ENCODE measurements at places on chromosomes 3 and 15. TPM values are rescaled to one million over a fixed set of nuclear protein-coding genes. Genes with fewer than 3 reads are reported as not detected.

DNA sequence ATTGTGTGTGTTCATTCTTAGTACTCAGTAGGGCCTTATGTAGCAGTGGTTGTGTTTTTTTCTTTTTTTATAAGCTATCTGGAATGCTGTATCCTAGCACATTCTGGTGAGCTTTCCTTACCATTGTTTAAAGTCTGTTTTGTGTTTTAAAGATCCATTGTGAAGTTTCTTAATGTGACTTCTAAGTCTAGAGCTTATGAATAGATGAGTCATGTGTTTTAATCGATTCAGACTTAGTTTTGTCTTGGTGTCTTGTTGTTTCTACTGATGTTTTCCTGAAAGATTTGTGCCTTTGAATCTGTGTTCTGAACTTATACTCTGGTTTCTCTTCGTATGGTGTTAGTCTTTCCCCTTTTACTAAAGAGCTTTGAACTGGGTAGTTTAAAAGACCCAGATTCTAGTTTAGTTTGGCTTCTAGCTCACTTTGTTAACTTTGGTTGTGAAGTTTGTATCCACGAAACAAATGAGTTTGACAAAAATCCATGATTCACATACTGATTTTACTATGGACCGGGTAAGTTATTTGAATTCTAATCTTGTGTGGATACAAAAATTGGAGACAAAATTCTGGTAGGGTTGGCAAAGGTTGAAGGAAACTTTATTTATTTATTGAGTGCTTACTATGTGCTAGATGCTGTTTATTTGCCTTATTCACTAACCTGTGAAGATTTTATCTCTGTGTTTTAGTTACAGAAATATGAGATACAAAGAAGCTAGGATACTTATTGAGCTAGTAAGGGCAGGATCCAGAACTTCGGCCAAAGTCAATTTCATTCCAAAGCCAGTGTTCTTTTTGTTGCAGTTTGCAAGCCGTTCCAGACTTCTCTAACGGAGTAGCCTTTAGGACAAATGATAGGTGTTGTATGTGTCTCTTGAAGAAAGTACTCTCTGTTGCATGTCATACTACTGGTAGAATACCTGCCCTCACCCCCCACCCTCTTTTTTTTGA, 24.8 kb downstream of the AKAP13 start:
- DNase-seq: no peak

GRCh38 chr3:158217992-158218391, 108.1 kb downstream of the RSRC1 start:
- no peak for DNase-seq

DNA sequence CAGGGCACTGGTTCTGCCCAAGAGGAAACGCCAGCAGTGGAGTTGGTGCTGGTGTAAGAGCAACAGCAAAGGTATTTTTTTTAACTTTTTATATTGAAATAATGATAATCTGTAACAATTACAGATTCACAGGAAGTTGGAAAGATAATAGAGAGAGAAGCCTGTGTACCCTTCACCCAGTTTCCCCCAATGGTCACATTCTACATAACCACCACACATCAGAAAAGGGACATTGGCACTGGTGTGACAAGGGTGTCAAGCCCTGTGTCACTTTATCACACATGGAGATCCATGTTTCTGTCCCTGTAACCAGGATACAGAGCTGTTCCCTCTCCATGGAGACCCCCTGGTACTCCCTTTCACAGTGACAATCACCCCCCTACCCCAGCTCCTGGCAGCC, 9.1 kb upstream of the PLXNA1 start:
- no peak for DNase-seq

GRCh38 chr3:123778991-123779622, 105.0 kb downstream of the MYLK start:
- no peak for DNase-seq

GRCh38 chr15:40927495-40927872, 1.7 kb upstream of the DLL4 start:
- DNase-seq: no peak

GRCh38 chr15:26759986-26760385, 12.9 kb downstream of the GABRB3 start:
- no peak for DNase-seq

DNA sequence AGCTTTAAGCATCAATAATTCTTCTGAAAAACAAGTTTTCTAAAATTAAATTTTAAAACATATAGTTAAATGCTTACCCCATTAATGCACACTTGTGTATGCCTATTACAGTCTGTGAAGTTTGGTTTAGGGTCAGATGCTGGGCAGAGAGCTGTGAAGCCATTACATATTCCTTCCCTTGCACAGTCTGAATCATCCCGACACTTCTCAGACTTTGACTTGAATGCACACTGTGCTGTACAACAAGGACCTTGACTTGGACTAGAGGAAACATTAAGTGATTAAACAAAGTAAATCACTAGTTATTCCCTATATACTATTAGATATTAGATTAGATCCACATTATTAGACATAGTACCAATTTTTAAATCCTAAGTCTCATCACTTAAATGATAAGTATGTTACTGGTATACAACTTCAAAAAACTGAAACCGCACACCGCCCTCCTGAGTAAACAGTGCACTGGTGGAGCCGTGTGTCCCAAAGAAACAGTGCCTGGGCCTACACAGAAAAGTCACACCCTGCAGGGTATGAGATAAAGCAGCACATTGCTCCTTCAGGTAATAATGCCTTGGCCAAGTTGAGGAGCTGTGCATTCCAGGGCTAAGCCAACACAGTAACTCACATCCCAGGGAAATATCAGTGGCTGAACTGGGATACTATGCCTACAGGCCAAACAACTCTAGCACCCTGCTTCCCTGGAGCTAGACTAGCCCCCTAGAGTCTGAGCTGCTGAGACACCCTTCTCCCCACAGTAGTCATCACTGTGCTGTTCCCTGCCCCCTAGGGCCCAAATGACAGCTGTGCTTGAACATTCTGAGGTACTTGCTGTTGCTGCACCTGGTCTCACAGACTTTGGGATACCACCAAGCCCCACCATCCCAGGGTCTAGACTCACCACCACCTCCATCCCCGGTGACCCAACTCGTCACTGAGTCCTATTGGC, 137.5 kb downstream of the ADAM10 start:
- DNase-seq: no peak

- no peak for DNase-seq
Measured at GRCh38 chr15:71813723-71814470, 3.5 kb downstream of the NR2E3 start.

- DNase-seq: peak; percentile 44
Measured at GRCh38 chr3:13378155-13378554, 42.0 kb downstream of the NUP210 start.

The C3orf70 gene
- 1.6 TPM for total RNA-seq

The PCSK6 gene
- 8.3 TPM for total RNA-seq

The KBTBD13 gene
- total RNA-seq: not detected

The GCNT3 gene
- 0.72 TPM for total RNA-seq

The TTLL13 gene
- total RNA-seq: 0.42 TPM

The ECE2 gene
- total RNA-seq: 4.5 TPM

The LRRC57 gene
- total RNA-seq: 26.2 TPM

The C3orf49 gene
- total RNA-seq: not detected

All from adrenal gland (tissue), 19 donors.